ENCODE measurements at places on chromosomes 3 and 15. TPM values are rescaled to one million over a fixed set of nuclear protein-coding genes. Genes with fewer than 3 reads are reported as not detected.

GRCh38 chr3:105686278-105686897 is 182.4 kb downstream of the CBLB start:
- DNase-seq, result no peak
- peaks cover 3% of the 10 kb centered on the region for H3K4me1 ChIP-seq
- H3K27me3 ChIP-seq, result no peaks in the 10 kb centered on the region

DNA sequence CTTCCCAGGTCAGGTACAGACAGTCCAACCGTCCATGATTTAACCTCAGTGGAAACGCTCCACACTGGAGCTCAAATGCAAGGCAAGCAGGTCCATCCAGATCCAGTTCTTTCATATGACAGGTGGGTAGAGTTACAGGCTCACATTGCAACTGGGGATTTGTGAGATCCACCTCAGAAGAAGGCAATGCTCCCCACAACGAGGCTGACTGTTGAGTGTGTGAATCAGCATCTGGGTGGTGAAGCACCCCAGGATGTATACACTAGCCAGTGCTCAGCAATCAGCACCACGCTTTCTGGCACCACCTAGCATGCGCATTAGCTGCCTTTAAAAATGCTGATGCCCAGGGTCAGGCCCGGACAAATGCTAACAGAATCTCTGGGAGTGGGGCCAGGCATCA is 343.5 kb upstream of the ICE2 start:
- no peaks in the 10 kb centered on the region for H3K27me3 ChIP-seq
- DNase-seq, result no peak
- H3K36me3 ChIP-seq, result no peaks in the 10 kb centered on the region
- no peaks in the 10 kb centered on the region for H3K4me1 ChIP-seq
- H3K4me3 ChIP-seq, result no peak overlapping the region

DNA sequence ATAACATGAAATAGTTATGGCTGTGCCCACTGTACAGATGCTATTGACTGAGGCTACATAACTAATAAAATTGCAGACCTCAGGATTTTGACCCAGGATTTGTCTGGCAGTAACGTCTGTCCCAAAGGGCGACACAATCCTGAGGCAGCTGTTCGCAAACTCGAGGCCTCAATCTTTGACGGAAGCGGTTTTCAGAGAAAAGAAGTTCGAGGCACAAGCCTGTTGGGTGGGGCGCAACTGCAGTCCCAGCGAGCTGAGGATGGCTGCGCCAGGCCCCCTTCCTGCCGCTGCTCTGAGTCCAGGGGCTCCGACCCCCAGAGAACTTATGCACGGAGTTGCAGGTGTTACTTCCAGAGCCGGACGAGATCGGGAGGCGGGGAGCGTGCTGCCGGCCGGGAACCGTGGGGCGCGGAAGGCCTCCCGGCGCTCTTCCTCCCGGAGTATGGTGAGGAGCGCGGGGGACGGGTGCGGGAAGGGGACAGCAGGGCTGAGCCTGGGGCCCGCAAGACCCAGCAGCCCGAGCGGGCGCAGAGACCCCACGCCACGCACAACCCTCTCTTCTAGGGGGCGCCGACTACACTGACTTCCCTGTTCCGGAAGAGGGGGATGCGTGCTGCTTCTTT is at the start of gene PARP15:
Gene PARP15 (plus strand): TSS at position 242 of the 623 bp plus-strand sequence. CDS start 18 bp downstream, at position 260.
- no peaks in the 10 kb centered on the region for H3K27me3 ChIP-seq
- H3K4me3 ChIP-seq, result peak within 1 kb of the TSS; percentile 10
- H3K36me3 ChIP-seq, result peaks cover 5% of the 10 kb centered on the region

- no peak for DNase-seq
- H3K27me3 ChIP-seq, result no peaks in the 10 kb centered on the region
- H3K27ac ChIP-seq, result no peak overlapping the region
- no peaks in the 10 kb centered on the region for H3K4me1 ChIP-seq
Measured at GRCh38 chr3:99506-99905, 97.1 kb upstream of the CHL1 start.

DNA sequence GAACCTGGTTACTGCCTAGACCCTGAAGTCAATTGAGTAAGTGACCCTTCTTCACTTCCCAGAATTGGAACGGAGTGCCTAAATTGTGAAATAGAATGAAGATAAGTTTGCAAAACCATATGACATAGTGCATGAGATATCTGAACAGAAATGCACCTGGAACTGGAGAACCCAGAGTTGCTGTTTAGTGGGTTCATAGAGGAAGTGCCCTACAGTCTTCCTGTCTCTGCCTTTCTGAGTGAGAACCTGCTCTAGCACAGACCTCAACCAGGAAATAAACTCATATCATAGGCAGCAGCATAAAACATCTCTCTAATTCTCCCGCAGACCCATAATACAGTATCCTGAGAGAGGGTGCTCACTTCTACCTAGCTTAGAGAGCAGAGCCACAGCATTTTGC is 82.9 kb downstream of the EOMES start:
- no peaks in the 10 kb centered on the region for H3K36me3 ChIP-seq
- H3K27me3 ChIP-seq, result no peaks in the 10 kb centered on the region
- no peak for DNase-seq
- H3K27ac ChIP-seq, result no peak overlapping the region
- no peaks in the 10 kb centered on the region for H3K4me1 ChIP-seq
- H3K4me3 ChIP-seq, result no peak overlapping the region

DNA sequence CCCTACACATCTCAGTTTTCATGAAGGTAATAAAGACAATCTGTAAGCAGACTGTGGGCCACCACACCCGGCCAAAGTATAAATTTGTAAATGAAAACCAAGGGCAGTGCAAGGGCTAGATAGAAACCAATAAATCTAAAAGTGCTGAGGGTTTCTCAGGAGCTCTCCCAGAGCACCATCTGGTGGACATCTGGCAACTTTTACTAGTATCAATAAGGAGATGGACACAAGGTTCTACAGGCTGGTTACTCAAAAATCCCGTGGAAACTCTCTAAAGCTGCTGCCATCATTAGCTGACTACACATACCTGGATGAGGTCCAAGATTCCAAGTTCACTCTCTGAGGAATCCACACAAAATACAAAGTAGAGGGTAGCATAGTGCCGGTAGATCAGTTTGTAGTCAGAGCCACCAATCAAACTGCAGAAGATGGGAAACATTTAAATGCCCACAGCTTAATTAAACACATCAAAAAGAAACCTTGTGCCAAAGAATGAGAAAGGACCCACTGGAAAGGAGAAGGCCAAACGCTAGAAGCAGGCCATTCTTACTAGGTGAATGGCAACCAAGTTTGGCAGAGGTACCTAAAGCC is 5.5 kb downstream of the AP3S2 start:
- peak; percentile 52 for DNase-seq
- no peaks in the 10 kb centered on the region for H3K27me3 ChIP-seq
- H3K4me1 ChIP-seq, result peaks cover 10% of the 10 kb centered on the region
- no peak overlapping the region for H3K4me3 ChIP-seq
- no peak overlapping the region for H3K27ac ChIP-seq

DNA sequence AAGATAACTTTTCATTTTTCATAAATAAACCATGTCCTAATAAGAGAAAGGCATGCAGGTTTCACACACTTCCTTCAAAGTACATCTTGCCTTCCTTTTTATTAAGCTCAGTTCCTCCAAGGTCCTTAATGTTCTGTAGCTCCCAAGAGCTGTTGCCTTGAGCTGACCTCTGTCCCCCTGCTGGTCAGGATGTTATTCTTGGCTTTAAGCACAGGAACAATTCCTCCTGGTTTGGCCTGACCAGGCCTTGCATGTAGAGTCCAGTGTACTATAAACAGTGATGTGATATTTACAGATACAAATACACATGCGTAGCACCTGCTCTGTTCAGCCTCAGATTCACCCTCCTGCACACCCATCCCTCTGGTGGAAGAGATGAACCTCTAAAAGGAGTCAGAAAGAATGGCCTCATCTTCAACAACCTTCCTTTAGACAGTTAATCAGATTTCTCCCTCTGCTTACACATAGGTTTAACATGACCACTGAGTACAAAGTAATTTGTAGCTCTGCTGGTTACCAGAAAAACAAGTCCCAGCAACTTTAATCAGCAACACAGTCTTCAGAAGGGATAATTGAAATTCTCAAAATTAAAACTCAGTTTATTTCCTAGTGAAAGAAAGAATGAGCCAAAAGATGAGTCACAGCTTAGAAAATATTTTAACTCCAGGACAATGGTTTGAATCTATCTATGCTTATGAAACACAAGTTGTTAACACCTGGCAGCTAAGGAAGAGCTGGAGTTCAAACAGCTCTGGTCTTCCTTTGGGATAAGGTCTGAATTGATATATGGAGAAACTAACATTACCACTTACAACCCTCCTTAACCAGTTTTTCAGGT is 46.5 kb downstream of the PTPN9 start:
- peak; percentile 28 for DNase-seq
- no peaks in the 10 kb centered on the region for H3K36me3 ChIP-seq

DNA sequence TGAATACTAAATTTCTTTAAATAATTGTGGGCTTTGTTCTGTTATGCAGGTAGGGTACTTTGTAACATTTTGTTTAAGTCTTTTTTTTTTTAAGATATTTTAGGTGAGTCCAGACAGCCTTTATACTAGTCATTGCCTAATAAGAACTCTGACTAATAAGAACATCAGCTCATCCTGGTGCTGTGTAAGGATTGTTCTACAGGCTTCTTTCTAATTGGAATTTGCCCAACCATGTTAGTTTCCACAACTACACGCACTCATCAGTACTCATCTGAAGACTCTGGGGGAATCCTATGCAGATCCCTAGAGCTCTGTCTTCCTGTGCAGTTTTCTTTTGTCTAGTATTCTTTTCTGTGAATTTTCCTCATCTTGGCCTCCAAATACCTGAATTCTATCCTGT is 741.8 kb downstream of the IGSF11 start:
- H3K36me3 ChIP-seq, result no peaks in the 10 kb centered on the region
- no peaks in the 10 kb centered on the region for H3K27me3 ChIP-seq
- no peak overlapping the region for H3K27ac ChIP-seq

- H3K4me1 ChIP-seq, result no peaks in the 10 kb centered on the region
- DNase-seq, result no peak
- H3K36me3 ChIP-seq, result no peaks in the 10 kb centered on the region
- H3K4me3 ChIP-seq, result no peak overlapping the region
- H3K27me3 ChIP-seq, result no peaks in the 10 kb centered on the region
Measured at GRCh38 chr3:76402926-76403325, 617.6 kb upstream of the ZNF717 start.

GRCh38 chr3:114375608-114376421 is 82.0 kb downstream of the TIGIT start:
- H3K27me3 ChIP-seq, result no peaks in the 10 kb centered on the region
- H3K4me1 ChIP-seq, result no peaks in the 10 kb centered on the region
- no peak for DNase-seq

DNA sequence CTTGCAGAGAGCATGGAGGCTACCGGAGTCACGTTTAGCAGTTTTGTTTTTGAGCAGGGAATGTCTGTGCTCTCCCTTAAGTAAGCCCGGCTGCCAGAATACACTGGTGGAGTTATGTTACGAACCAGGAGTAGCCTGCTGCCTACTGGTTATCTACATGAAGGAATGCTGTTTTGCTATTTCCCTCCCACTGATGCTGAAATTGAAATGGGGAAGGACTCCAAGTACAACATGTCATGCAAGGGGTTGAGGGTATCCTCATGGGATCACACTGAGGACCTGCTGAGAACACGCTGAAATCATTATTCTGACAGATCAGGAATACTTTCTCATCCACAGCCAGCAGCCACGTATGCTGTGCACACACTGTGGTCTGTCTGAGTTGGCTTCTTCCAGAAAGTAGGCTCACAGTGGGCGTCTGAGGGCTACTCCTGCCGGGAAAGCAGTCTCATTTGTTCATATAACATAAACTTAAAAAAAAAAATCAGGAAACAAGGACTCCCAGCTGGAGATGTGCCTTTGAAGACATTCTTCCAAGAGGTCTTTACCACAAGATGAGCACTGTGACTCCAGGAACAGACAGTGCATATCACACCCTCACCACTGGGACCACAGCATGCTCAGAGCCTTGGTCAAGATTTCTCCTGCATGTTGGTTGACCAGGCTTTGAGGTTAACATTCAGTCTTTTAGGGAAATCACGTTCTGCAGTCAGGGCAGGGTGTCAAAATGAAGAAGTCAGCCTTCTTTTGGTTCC is 300.4 kb upstream of the RASGRP1 start:
- no peak overlapping the region for H3K4me3 ChIP-seq
- H3K27ac ChIP-seq, result no peak overlapping the region
- no peaks in the 10 kb centered on the region for H3K27me3 ChIP-seq
- peak; percentile 21 for DNase-seq

GRCh38 chr3:182241766-182242488 is 530.2 kb downstream of the SOX2 start:
- no peaks in the 10 kb centered on the region for H3K27me3 ChIP-seq
- no peak for DNase-seq
- H3K4me1 ChIP-seq, result no peaks in the 10 kb centered on the region
- no peaks in the 10 kb centered on the region for H3K36me3 ChIP-seq
- H3K27ac ChIP-seq, result no peak overlapping the region

- no peak overlapping the region for H3K4me3 ChIP-seq
- H3K27ac ChIP-seq, result peak overlapping the region; percentile 70
- peaks cover 21% of the 10 kb centered on the region for H3K4me1 ChIP-seq
- H3K27me3 ChIP-seq, result no peaks in the 10 kb centered on the region
Measured at GRCh38 chr15:55282284-55282833, 7.3 kb downstream of the RAB27A start.

Gene STAB1
- total RNA-seq, result 57.7 TPM

- DNase-seq, result no peak
- H3K27ac ChIP-seq, result no peak overlapping the region
- H3K4me1 ChIP-seq, result peaks cover 5% of the 10 kb centered on the region
- no peak overlapping the region for H3K4me3 ChIP-seq
Measured at GRCh38 chr3:20857636-20858035, 671.6 kb upstream of the SGO1 start.

Gene TERB2
- total RNA-seq, result not detected

Gene DLL4
- total RNA-seq, result 4.5 TPM

Gene MESP2
- 0.46 TPM for total RNA-seq

Gene HAPLN3
- total RNA-seq, result 0.32 TPM

DNA sequence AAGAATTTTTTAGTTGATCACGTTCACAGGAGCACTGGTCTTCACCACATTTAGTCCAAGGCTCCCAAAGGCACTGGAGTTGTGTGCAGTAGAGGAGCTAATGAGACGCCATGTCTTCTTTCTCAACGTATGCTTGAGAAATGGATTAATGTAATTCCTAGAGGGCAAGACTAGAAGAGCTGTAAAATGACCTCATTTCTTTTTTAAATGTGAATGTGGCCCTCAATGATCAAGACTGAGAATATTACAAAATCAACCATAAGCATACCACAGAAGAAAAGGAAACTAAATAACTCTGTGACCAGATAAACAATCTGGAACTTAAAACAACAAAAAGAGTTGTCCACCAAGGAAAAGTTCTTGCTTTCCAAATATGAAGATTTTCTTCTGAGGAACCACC is 112.1 kb upstream of the THBS1 start:
- no peaks in the 10 kb centered on the region for H3K27me3 ChIP-seq
- DNase-seq, result no peak
- H3K36me3 ChIP-seq, result no peaks in the 10 kb centered on the region

Data from pancreas (tissue), 10 donors.